T-helper 9 cell (primary cell): ENCODE measurements at places on chromosomes 12 and 14.
A peak's percentile ranks its signal among the peaks of the same experiment; 100 is the strongest.

DNA sequence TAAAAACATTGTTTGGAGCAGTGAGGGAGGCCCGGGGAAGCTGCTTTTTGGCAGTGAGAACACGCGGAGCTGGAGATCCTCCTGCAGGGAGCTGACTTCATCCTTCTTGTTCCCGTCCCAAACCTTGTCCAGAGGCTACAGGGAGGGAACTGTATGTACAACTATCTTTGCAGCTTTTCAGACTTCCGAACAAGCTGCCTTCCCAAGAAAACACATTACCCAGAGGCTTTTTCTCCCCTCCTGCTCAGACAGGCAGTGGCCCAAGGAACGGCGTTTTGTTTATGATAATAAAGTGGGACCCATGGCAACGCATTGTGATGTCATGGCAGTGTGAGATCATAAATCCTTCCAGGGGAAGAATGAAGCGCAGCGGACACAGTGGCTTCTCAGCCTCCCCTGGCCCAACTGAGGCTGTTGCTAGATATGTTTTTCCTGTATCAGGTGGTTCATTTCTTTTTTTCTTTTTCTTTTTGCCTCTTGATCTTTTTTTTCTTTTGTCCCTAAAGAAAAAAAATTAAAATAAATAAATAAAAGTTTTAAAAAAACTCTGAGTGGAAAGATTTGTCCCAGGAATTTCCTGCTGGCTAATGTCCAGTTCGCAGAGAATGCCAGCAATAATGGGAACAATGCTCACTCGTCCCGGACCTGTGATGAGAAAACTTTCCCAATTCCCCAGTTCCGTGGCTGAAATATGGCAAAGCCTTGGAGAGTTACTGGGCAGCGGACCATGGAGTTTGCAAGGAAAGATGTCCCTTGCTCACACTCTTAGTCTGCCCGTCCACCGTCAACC lies 103.4 kb upstream of the MAP1LC3B2 start:
- DNase-seq = no peak

- no peak for DNase-seq
These were observed 214.5 kb downstream of the BTG1 start for GRCh38 chr12:91931111-91931510.

- DNase-seq = no peak
These were observed 28.6 kb downstream of the PACS2 start for GRCh38 chr14:105343194-105343593.

GRCh38 chr12:64944966-64945365 lies 120.5 kb downstream of the TBC1D30 start:
- DNase-seq = no peak

DNA sequence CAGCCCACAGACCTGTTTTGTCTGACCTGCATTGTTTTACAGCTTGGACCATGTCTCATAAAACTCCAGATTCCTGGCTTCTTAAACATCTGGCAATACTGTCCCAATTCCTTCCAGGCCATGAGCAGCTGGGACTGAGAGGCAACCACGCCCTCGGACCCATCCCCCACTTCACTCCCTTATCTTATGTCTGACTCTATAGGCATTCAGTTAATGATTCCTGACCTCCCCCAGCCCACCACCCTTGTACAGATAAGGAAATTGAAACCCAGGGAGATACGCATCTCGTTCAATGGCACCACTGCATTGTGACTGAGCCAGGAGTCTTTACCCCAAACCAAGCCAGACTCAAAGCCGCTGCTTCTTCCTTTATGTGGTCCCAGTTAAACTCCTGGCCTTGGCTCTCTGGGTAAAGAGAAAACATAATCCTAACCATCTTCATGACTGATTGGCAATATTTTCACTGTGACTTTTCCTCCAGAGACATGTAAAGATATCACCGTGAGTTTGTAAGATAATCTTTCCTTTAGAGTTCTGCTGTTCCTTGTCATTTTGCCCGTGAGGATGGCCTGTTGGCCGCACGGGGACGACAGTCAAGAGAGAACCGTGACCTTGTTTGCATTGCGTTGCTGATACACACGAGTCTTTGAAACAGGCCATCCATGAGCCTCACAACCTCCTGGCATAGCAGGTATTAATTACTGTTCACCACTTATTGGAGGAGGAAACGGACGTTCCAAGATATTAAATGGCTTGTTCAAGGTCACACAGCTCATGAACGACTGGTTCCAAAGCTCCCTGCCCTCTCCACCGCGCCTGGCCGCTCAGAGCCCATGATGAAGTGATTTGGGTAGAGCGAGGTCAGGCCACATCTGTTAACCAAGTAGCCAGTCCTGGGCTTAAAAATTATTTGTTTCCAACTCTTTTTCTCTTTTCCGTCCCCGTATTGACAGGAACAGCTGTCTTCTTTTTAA lies 39.4 kb downstream of the MAP1LC3B2 start:
- DNase-seq = no peak

DNA sequence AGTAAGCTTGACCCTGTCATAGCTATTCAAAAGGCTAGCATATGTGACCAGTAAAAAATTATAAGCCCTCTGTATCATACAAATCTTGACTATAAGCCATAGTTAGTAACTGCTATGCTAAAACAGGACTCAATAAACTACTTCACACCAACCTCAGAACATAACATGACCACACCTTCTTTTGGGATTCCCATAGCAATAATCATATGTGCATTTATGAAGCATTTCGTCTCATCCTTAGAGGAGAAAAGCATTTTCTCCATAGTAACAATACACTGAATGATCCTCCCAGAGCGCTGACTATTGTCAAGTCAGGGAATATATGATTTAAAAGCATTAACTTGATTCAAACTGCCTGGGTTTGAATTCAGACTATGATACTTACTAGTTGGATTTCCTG lies 46.2 kb downstream of the GRIN2B start:
- no peak for DNase-seq

GRCh38 chr14:103026988-103027387 lies 30.4 kb downstream of the CDC42BPB start:
- no peak for DNase-seq

- no peak for DNase-seq
These were observed 55.6 kb upstream of the PTPRB start for GRCh38 chr12:70692681-70693288.

DNA sequence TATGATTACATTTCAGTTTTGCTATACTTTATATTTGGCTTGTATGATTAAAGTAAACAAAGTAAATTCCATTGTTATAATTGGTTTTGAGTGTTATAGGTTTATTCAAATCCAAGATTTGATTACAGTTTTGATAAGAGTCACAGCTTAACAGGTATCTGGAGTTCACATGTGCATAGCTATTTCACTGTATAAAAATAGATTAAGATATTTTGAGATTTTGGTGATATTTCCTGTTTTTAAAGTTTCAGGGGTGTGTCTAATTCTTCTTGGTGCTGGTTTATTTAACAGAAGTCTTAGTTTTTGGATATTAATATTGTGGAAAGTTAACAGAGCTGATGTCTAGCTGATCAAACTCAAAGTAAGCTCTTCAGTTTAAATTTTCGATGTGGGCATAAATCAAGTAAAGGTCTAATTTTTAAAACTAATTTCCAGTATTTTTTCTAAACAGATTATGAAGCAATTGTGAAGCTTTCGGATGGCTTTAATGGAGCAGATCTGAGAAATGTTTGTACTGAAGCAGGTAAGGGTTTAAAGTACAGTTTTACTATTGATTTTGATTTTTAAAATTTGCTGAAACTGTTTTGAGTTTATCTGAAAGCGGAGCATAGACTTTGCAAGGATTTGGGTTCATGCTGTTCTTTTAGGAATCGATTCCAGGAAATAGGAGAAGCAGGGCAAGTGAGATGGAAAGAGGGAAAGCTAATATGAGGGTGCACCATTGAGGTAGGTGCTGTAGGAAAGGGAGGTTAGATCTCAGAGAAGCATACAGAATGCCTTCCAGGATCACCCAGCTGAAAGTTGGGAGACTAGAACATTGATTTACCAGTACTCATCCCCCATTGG lies 6.2 kb upstream of the STYX start:
- DNase-seq = no peak

- DNase-seq = no peak
These were observed 30.3 kb upstream of the INF2 start for GRCh38 chr14:104659146-104659545.

GRCh38 chr12:91523831-91524230 lies 341.2 kb upstream of the DCN start:
- DNase-seq = no peak

DNA sequence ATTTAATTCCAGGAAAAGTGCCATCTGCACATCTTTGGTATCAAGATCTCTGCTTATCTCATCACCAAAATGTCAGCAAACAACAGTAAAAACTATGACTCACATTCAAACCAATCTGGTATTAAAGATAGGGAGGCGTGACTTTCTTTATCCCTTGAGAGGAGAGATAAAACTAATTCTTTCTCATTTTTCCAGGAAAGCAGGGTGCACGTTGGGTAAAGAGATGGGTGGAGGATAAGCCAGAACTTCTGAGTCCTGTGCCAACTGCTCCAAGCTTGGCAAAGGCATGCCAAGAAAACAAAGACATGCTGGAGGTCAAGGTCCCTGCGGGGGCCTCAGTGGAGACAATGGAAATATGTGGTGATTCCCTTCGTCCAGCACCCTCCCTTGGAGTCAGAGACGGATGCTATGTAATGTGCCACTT lies 225.8 kb upstream of the PLXNC1 start:
- DNase-seq = no peak

GRCh38 chr12:123532019-123532418 lies 1.5 kb downstream of the RILPL1 start:
- DNase-seq = no peak

GRCh38 chr12:9925705-9926393 lies 6.3 kb downstream of the CLEC2A start:
- no peak for DNase-seq

- DNase-seq = peak; percentile 76
These were observed 551 bp downstream of the METTL1 start for GRCh38 chr12:57771236-57771872.

- DNase-seq = no peak
These were observed 3.7 kb downstream of the TMEM52B start for GRCh38 chr12:10182354-10183049.

DNA sequence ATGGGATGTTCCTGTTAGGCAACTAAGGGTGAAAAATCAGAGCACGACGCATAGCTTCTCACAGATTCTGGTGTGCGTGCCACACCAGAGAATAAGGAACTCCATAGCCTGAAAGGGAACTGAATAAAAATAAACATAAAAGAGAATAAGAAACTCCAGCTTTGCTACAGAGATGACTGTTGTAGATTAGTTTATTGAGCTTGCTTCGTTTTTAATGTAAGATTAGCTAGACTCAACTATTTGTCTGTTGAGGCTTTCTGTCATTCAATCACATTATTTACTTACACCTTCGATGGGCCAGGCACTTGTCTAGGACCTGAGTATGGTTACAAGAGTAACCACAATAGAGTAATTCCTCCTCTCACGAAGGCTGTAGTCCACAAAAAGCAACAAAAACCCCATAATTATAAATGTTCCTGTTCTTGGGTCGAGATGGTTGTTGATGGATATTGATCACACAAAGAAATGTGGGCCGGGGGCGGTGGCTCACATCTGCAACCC lies 807 bp upstream of the ZCCHC8 start:
- no peak for DNase-seq

- no peak for DNase-seq
These were observed 126.8 kb upstream of the MED13L start for GRCh38 chr12:116404247-116404646.

DNA sequence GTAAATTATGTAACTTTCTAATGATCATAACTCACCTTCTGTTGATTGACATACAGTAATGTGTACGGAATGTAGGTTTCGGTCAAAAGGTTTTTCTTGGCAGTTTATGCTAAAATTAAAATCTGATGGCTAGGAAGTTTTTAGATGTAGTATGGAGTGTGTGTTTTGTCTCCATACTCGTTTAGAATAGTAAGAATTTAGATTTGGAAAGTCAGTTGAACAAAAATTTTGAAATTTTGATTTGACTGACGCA lies 859 bp downstream of the PALS1 start:
- no peak for DNase-seq

DNA sequence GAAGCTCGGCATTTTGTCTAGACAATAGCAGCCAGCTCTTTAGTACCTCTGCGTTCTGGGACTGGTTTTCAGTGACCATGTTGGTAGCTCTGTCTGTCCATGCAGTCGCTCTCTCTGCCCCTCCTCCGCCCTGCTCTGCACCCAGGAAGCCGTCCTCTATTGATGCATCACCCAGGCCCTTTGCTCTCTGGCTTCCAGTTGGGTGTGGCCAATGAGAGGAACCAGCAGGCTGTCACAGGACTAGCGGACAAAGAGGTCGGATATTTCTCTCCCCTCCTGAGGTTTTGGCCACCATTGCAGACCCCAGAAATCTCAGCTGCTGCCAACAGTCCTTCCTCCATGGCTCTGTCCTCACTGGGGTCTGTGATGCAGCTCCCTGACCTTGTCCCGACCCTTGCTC lies 180.6 kb downstream of the TMEM132D start:
- DNase-seq = no peak

GRCh38 chr12:130068741-130069140 lies 93.5 kb upstream of the FZD10 start:
- no peak for DNase-seq

DNA sequence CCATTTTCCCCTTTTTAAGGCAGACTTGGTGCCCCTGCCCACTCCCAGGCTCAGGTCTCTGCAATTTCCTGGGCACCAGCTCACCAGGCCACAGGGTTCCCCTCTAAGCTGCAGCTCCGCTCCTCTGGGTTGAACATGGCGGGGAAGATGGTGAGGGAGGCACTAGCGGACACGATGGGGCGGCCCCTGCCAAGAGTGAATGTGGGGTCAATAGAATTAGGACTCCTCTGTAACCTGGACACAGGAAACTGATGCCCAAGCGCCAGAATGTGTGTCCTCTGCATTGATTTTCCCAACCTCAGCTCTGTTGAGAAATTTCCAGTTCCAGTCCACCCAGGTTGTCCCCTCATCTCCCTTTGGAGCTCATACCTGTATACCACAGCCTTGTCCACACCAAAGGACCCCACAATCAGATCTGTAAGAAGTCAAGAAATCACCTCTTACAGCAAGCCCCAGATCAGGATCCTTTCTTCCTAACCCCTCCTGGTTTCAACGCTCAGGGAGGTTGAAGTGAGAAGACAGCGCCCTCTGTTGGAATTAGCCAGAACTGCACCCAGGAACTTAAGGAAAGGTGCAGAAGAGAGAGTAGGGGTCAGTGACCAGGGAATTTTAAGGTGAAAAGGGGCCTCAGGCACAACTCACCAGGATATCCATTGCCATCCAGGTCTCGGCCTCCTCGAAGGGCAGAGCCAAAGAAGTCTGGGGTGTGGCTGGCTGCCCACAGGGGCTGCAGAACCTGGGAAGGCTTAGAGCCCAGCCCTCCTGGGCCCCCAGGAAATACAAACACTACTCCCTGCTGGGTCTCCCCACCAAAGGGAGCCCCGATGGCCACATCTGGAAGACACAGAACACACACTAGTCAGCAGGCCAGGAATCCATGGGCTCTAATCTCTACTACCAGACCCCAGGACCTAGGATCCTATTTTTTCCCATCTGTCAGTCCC lies 14.7 kb downstream of the ITGA5 start:
- peak; percentile 70 for DNase-seq

GRCh38 chr12:76820888-76821482 lies 57.1 kb downstream of the ZDHHC17 start:
- DNase-seq = no peak

GRCh38 chr12:3668479-3669165 lies 84.3 kb downstream of the CRACR2A start:
- DNase-seq = no peak

- DNase-seq = no peak
These were observed 13.9 kb upstream of the MYL2 start for GRCh38 chr12:110934093-110934852.
